ENCODE measurements at places on chromosomes 3 and 15.

- no peak for DNase-seq
Measured at GRCh38 chr15:73732930-73733329, 20.2 kb downstream of the INSYN1 start.

DNA sequence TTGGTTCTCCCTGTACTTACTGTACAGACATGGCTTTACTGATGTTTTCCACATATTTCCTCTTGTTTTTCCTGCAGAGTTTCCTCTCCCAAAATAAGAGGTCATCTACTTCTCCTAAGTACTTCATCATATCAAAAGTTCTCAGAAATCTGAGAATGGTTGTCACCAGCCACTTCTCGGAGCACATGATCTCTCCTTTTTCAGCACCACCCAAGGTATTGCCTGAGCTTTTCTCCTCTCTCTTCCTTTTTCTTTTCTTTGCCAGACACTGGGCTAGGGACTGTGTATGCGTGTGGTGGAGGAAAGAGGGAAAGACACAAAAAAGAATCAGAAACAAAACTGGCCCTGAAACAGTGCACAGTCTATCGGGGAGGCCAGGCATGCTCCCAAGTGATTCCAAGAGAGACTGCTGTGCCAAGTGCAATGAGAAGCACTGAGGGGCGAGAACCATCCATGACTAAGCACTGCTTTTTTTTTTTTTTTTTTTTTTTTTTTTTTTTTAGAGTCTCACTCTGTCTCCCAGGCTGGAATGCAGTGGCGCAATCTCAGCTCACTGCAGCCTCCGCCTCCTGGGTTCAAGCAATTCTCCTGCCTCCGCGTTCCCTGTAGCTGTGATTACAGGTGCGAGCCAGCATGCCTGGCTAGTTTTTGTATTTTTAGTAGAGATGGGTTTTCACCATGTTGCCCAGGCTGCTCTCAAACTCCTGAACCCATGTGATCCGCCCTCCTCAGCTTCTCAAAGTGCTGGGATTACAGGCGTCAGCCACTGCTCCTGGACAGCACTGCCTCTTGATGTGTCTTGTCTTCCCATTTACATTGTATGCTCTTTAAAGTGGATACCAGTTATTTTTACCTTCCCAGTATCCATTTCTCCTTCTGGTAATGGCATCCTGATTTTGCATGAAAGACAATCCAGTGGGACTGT, 194.0 kb upstream of the FEZF2 start:
- peak; percentile 45 for DNase-seq

GRCh38 chr15:100022391-100022790, 289.2 kb upstream of the LYSMD4 start:
- no peak for DNase-seq

DNA sequence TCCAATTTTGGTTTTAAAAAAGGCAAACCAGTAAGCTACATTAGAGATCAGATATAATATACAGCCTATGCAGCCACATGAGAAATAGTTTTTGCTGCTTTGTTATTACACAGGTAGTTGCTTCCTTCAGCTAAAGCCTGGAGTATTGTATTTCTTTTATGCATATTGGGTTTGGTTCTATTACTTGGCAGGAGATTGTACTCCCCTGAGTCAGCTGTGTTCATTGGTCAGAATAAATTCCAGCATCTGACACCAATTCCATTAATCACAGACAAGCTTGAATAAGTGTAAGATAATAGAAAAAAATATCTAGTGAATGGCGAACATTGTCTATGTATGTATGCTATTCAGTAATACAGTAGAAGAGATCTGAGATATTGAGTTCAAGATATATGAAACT, 26.1 kb upstream of the ZCWPW2 start:
- DNase-seq, result no peak

DNA sequence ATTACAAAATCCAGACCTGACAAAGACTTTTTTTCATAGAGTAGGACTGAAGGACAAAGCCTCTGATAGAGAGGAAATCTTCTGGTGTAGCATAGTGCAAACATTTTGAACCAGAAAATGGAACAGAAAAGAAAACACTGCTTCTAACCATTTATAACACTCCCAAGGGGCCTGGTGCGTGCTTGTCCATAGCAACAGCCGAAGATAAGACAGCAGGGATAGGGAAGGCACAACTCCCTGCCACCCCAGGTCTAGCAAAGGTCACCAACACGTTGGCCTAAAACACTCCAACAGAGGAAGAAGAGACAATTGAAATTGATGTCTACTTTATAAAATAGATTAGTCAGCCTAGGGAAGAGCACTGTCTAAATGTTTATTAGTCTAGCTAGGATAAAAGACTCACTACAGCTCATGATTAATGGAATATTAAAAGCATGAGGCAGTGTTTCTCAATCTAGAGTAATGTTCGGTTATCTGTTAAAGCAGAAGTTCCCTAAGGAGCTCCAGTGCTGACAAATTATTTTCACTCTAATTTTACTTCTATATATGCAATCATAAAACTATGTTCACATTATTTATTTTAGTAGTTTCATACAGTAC, 145.2 kb downstream of the P3H2 start:
- no peak for DNase-seq

GRCh38 chr15:41952013-41952563, 20.3 kb downstream of the EHD4 start:
- no peak for DNase-seq

DNA sequence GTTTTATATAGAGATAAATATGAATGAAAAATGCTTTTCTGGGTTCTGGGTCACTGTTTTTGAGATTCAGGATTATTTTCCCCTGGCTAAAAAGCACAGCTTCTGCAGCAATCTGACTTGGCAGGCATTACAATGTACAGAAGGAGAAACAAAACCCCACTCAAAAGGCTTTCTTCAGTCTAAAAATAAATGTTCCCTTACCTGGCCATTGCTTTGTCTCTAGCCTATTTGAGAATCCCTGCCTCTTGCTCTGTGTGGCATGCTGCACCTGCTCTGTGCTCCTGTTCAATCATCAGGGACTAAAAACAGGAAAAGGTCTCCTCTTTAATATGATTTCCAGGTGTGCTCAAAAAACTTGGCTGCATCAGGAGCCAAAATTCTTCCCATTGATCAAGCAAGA, 187.4 kb upstream of the STAC start:
- DNase-seq, result no peak

- DNase-seq, result no peak
Measured at GRCh38 chr3:171532294-171532693, 72.1 kb upstream of the TNIK start.

DNA sequence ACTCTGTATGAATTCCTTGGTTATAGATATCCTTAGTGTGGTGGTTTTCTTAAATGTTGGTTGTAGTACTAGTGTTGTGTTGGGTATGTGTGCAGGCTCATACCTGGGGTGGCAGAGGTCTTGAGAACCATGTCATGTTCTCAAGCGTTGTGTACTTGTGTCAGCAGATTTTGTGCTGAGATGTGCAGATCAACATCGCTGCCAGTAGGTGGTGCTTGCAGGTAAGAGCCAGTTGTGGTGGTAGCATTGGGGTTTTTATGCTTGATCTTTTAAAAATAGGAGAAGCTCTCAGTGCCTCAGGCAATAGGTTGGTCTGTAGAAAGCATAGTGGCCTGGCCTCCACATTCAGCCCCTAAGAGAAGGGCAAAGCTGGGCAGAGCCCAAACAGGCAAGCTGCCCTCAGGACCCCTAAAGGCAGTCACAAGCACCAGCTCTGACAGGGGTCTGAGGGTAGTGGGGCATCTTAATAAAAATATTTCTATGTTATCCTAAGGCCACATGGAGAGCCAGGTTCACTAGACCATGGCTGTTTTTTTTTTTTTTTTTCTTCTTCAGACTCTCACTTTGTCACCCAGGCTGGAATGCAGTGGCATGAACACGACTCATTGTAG, 164.0 kb downstream of the IL20RB start:
- no peak for DNase-seq

DNA sequence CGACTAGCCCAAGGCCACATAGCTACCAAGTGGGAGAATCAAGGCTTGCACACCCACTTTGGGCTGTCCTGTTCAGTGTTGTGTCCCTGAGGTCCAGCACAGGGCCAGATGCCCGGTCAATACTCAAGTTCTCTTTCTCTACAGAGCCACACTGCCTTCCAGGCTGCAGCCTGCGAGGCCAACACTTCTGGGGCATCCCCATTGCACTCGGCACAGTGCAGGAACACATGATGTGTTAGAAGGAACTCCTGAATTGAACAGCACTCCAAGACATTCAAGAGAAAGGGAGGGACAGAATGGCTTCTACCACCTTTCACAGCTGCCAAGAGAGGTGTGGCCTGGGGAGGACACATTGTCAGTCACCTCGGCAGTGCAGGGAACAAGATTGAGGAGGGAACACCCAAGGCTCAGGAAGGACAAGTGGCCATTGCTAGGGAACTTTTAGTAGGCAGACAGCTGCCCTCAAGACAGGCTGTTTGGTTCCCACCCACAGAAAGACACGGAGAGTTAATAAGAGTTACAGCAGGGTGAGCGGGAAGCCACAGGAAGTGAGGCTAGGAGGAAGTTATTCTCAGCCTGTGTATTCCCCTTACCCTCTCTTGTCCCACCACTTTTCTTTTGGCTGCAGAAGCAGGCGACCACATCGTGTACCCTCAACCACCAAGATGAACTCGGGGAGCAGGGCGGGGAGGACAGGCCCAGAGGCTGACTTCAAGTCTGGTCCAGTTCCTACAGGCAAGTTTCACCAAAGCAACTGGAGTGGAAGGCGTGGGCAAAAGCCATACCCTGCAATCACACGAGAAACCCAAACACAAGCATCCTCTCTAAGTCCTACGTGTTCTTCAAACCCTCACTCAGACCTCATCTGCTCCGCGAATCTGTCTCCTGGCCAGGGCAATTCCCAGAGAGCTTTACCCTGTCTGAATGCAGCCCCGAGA, 69.4 kb downstream of the SRGAP3 start:
- DNase-seq, result no peak

- DNase-seq, result no peak
Measured at GRCh38 chr15:98935736-98936135, 71.9 kb downstream of the PGPEP1L start.

DNA sequence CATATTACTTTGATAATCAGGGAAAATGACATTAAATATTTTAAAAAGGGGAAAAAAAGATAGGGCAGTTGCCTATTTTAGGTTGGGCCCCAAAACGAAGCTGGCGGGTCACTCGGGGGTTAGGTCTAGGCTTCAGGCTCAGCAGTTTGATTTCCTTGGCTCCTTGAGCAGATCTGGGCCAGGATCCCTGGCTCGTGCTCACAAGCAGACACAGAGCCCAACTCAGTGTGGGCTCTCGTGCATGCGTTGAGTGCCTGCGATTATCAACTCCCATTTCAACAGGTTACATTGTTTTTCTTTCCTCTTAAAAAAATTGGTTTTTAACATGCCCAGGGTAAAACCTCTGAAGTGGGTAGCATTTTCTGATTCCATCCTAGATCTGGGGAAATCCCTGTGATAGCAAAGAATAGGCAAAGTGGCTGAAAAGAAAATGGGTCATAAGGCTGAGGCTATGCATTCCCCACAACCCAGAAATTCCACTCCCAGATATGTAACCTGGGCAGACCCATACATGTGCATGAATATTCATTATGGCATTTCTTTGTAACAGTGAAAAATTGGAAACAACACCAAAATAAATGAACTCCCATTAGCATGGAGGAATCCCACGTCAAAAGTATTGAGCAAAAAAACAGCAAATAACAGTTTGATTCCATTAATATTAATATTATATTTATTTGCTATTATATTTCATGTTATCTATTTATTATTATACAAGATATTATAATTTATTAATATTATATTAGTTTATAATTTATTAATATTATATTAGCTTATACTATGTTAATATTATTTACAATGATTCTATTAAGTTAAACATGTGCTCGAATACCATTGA, 27.8 kb downstream of the FAM43A start:
- no peak for DNase-seq

- DNase-seq, result peak; percentile 52
Measured at GRCh38 chr15:25830844-25831451, 32.2 kb downstream of the ATP10A start.

DNA sequence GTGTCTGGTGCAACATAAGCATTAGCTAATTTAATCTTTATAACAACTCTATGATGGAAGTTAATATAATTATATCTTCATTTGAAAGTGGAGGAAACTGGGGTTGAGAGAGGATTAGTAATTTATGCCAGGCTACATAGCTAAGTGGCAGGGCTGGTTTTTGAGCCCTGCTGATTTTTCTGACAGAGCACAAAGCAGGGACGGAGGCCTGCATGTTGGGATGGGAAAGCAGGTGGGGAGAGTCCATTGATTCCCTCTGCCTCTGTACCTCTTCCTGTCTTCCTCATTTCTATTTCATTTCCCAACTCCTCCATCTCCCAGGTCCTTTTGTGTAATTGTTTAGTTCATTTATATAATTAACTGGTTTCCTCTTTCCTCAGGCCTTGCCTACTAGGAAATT, 251.6 kb upstream of the ZPLD1 start:
- no peak for DNase-seq

GRCh38 chr3:8324747-8325146, 176.9 kb upstream of the LMCD1 start:
- peak; percentile 54 for DNase-seq

GRCh38 chr3:191476066-191476772, 15.3 kb downstream of the PYDC2 start:
- no peak for DNase-seq

DNA sequence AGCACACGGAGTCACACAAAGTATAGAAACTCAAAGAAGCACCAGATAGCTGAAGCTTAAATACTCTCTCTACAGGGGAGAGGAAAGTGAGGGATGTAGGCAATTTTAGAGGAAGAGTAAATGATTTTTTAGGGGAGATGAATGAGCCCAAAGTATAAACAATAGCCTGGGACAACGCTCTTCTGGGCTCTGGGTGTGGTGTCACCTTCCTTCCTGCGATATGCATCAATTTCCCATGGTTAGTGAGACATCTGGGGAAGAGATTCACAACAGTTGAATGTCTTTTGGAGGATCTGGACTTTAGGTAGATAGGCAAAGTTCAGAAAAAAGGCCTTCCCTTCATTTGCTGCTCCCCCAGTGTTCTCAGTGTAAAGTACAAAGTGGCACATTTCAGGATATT, 125.2 kb downstream of the EFHB start:
- DNase-seq, result no peak

DNA sequence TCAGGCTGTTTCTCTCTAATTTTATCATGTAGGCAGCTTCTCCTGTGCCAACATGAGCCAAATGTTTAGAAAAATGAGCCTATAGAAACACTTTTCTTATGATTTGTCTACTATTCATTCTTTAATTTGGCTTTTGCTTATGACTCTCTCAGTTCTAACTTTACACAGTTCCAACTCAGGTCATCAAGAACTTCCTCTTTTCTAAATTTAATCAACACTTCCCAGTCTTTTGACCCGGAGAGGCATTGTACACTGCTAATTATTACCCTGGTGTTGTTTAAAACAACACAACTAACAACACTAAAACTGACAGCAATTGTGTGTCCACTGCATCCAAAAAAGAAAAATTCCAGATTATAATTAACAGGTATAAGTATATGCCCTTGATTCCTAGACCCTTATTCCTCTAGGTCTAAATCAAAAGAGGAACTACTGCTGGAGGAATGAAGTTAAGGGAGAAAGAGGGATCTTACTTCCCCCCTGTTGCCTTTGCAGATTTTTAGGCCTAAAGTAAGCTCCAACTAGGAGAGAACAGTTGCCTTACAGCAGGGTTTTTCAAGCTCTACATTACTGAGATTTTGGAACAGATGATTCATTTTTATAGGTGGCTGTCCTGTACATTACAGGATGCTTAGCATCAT, 332.2 kb upstream of the GOLIM4 start:
- no peak for DNase-seq

Measured in Right ventricle myocardium superior (tissue), 1 donor.